ENCODE measurements at places on chromosomes 11 and 22.

- H3K27me3 ChIP-seq = no peaks in the 10 kb centered on the region
- H3K4me1 ChIP-seq = no peaks in the 10 kb centered on the region
- H3K36me3 ChIP-seq = no peaks in the 10 kb centered on the region
- H3K27ac ChIP-seq = no peak overlapping the region
Observed at GRCh38 chr11:125957618-125958332, 11.9 kb downstream of the VSIG10L2 start.

DNA sequence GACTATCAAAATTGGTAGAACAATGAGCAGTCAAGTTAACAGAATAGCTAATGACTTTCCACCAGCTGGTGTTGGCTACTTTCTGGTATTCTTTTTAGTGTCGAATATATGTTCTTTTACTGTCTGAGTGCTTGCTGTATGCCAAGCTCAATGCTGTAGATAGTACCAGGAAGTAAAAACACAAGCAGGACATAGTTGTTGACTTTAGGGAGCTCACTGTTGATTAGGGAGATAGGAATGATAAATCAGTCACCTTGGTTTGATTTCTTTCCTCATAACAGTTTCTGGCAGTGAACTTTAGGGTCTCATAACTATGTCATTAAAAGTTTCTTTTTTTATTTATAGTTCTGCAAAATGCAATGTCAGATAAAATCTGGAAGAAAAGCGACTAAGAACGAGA is 9.0 kb downstream of the HMGXB4 start:
- H3K27me3 ChIP-seq = no peaks in the 10 kb centered on the region
- peaks cover 59% of the 10 kb centered on the region for H3K36me3 ChIP-seq
- no peaks in the 10 kb centered on the region for H3K4me1 ChIP-seq
- DNase-seq = no peak
- no peak overlapping the region for H3K27ac ChIP-seq

DNA sequence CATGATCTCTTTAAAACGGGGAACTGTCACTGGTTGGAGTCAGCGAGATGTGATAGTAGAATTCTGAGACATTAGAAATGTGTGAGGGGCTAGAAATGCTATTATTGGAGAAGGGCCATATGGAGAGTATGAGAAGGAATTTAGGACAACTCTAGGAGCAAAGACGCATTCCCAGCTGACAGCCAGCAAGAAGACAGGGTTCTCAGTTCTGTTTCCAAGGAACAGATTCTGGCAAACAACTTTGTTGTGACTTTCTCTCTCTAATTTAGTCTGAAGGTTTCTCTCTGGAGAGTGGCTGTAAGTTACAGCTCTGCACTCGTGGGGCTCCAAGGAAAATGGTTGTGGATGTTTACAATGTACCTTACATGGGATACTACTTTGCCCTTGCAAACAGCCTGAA is 876.3 kb downstream of the FAM181B start:
- H3K4me1 ChIP-seq = no peaks in the 10 kb centered on the region
- no peak overlapping the region for H3K4me3 ChIP-seq
- H3K27me3 ChIP-seq = peaks cover 2% of the 10 kb centered on the region
- no peak for DNase-seq

DNA sequence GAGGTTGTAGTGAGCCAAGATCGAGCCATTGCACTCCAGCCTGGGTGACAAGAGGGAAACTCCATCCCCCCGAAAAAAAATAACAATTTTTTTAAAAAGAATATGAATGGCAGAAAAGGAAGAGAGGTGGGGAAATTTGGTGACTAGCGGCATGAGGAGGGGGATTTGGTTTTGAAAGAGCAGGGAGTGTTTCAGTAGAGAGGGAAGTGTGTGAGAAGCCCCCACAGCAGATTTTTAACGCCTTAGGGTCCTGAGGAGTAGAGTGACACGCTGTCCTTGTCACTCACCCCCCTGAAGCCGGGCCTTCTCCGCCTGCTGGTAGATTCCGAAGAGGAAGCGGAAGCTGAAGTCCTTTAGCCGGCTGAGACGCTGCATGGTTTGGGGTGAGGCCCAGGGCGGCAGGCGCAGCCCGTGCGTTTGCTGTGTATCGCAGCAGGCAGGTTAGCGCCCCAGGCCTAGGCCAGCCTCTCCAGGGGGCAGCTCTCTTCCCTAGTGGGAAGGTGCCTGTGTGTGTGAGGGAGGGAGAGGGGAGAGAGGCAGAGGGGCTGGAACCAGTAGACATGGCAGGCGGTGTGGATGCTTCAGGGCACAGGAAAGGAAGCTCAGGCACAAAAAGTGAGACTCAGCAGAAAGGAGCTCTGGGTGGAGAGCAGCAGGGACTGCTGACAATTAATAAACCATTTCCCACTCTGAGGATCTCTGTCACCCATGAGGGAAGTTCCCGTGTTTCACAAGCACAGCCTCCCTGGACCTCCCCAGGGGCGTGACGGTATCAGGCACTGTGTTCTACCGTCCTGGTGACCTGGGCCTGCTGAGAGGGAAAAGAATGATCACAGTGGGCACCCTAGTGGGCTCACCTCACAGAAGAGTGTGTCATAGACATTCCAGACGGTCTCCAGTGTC is 3.9 kb downstream of the ACP2 start:
- no peaks in the 10 kb centered on the region for H3K27me3 ChIP-seq
- no peak overlapping the region for H3K27ac ChIP-seq
- DNase-seq = no peak
- peaks cover 13% of the 10 kb centered on the region for H3K4me1 ChIP-seq

DNA sequence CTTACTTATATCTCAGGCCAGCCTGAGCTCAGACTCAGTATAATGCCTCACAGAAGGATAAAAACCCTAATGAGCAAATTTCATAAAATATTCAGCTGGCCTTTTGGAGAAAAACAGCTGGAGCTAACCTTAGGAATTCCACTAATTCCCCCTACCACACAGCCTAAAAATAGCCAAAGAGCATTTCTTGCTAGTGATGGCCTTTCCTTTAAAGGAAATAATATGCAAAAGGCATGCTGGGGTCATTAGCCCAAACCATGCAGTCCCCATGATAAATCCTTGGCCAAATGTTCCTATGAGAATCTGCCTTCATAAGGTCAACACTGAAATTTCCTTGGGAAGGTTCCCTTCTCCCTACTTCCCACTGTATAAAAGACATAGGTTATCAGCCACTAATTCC is 38.2 kb downstream of the SYTL2 start:
- H3K27ac ChIP-seq = no peak overlapping the region
- no peaks in the 10 kb centered on the region for H3K4me1 ChIP-seq
- DNase-seq = no peak
- H3K4me3 ChIP-seq = no peak overlapping the region
- H3K27me3 ChIP-seq = no peaks in the 10 kb centered on the region

All from B cell (primary cell).